Astrocyte (in vitro differentiated cells and primary cell): ENCODE measurements at places on chromosomes 2 and 18. TPM values are rescaled to one million over a fixed set of nuclear protein-coding genes. Genes with fewer than 3 reads are reported as not detected.

DNA sequence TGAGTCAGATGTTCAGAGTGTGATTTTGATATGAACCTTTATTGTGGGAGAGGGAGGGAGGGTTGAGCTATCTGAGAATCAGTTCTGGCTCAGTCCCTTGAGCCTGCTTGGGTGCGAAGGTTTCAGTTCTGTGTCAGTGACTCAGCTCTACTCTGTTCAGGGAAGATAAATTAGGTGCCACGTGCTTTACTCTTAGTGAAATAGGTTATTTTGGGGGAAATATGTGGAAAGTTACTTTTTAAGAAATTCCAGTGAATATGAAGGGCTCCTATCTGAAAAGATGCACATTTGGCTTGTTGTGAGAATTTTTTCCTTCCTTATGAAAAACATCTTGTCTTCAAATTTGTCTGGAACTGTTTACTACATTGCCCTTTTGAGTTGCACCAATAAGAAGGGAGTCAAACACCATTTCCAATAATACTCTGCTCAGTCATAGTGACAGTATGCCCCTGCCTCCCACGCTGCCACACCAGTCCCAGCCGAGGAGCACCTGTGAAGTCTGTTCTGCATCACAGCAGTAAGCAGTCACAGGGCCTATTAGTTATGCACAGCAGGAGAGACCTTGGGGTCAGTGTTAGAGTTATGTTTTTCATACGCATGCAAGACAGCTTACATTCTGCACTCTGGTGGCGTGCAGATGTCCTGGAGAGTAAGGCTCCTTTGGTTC lies 32.8 kb upstream of the DNAH7 start:
- peak; percentile 74 for DNase-seq

GRCh38 chr2:62149708-62150107 lies 46.2 kb upstream of the B3GNT2 start:
- DNase-seq = peak; percentile 93

- no peak for DNase-seq
Measured at GRCh38 chr2:42918671-42919318, 126.4 kb upstream of the HAAO start.

DNA sequence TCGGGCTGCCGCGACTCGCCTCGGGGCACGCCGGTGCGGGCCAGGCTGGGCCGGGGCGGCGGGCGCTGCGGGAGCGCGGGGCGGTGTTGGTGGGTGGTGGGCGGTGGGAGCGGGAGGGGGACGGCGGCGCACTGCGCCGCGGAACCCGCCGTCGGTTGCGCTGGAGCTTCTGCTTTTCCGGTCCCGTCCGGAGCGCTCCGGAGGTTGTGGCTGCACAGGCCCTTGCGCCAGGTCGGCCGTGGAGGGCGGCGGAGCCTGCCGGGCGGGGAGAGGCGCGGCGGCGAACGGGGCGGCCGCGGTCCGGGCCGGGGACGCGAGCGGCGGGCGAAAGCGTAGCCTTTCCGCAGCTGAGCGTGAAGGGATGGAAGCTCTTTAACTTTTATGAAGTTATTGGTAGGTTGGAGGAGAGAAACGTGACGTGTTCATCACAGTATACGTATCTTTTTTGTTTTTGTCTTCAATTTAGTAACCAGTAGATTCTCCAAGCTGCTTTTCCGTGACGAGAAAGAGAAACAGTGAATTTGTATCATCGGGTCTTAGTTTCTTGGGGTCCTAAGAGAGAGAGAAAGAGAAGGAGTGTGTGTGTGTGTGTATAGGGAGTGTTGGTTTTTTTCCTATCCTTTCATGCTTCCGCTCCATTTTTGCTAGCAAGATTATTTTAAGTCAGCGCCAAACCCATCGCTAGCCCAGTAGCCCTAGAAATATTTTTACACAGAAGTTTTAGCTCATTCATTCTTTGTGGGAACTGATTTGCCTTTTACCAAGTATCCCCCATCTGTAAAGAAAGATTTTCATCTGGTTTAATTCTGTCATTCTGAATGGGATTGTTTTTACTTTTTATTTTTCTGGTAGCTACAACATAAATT lies 535 bp downstream of the ATG4B start:
- no peak for DNase-seq

GRCh38 chr2:12657560-12657959 lies 59.2 kb upstream of the TRIB2 start:
- DNase-seq = no peak

DNA sequence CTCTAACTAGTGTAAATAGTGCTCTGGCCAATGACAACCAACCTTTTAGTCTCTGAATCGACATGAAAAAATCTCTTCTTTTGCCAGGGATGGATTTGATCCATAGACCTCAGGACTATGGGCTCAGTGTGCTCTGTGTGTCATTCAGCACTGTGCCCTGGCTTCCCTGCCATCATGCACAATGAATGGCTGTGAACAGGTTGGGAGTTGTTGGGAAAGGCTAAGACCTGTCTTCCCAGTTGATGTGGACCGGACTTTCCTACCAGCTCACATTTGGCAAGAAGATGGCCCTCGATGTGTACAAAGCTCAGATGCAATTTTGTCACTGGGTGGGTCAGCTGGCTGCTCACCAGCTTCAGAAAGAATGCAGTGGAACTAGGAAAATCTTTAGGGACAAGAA lies 26.0 kb upstream of the ARHGAP25 start:
- DNase-seq = no peak

DNA sequence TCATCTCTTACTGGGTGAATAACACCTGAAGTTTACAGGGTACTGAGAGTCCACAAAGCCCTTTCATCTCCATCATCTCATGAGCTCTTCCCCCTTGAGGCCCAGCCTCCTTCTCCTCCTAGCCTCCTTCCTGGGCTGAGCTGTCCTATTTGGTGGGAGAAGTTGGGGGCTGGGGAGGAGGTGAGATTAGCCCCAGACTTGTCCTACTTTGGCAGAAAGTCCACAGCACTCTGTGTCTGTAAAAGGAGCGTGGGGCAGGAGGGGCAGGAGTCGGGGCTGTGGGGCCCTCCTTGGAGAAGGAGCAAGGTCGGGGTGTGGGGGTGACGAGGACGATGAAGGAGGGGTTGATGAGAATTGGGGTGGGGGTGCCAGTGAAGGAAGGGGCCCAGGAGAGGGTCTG lies 10.0 kb upstream of the DES start:
- no peak for DNase-seq

GRCh38 chr18:59950215-59950944 lies 50.6 kb downstream of the PMAIP1 start:
- peak; percentile 53 for DNase-seq

CCDC102B gene
- total RNA-seq = 7.9 and 10.2 TPM in 2 replicates

DNA sequence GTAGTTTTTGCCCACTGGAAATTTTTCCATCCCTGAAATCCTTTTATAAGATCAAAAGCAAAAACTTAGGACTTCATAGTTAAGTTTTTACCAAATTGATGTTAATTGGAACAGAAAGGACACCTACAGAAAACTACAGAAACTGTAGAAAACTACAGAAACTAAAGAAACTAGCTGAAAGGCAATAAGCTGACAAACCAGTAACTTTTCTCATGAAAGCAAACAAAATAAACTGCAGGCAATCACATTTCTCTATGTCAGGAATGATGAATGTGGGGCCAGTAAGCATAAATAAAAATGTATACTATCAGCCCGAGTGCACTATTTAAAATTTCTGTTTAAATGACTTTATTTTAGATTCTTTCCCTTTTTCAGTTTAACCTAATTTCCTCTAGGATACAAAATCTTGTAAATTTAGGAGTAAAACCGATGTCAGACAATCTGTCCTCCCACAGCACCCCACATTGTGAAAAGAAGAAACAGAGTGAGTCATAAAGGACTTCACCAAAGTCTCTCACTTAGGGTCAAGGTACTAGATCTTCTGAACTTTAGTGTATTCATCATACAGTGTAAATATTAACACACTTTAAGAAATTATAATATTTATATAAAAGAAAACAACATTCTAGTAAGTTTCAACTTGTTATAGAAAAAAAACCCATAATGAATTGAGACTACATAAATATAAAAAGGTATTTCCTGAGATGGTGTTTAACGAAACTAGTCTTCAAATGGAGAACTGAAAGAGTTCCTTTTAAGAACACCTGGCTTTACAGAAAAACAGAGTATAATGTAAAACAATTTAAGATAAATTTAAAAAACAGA lies 46.6 kb downstream of the USP40 start:
- no peak for DNase-seq

DNA sequence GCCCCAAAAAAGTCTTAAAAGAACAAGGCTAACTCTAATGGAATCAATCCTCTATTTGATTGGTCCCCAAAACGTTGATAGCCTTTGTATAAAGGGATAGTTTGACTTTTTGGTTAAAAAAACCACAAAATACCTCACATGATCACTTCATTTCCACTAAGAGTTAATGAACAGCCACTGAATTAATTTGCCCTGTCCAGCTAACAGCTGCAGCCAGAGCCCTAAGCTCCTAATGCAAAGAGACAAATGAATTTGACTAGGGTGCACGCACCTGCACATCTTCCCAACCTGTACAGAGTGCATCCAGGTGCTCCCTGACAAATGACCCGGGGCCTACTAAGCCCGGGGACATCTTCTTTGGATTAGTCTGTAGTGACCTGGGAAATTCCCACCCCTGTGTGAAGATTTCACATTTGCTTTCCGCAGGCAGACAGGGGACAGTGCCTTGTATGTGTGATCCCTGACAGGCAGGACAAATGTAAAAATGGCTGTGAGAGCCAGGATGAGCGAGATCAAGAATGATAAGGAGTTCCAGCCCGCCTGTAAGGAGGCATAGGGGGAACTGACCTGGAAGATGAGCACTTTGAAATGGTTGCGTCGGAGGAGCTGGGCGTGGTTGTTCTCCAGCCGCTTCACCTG lies 893 bp downstream of the CAVIN2 start:
- no peak for DNase-seq

- DNase-seq = no peak
Measured at GRCh38 chr2:222372993-222373392, 51.4 kb upstream of the SGPP2 start.

ZNF385B gene
- total RNA-seq = 0.27 TPM in 1 of 2 replicates, not detected in the other

- DNase-seq = no peak
Measured at GRCh38 chr2:12032398-12032797, 286.0 kb downstream of the LPIN1 start.

MARCHF4 gene
- total RNA-seq = 28.1 and 42.8 TPM in 2 replicates

- no peak for DNase-seq
Measured at GRCh38 chr2:201984800-201985525, 48.7 kb upstream of the FZD7 start.

- DNase-seq = no peak
Measured at GRCh38 chr18:48828691-48829442, 121.9 kb downstream of the SMAD7 start.

RND3 gene
- total RNA-seq = 92.0 and 117 TPM in 2 replicates

DNA sequence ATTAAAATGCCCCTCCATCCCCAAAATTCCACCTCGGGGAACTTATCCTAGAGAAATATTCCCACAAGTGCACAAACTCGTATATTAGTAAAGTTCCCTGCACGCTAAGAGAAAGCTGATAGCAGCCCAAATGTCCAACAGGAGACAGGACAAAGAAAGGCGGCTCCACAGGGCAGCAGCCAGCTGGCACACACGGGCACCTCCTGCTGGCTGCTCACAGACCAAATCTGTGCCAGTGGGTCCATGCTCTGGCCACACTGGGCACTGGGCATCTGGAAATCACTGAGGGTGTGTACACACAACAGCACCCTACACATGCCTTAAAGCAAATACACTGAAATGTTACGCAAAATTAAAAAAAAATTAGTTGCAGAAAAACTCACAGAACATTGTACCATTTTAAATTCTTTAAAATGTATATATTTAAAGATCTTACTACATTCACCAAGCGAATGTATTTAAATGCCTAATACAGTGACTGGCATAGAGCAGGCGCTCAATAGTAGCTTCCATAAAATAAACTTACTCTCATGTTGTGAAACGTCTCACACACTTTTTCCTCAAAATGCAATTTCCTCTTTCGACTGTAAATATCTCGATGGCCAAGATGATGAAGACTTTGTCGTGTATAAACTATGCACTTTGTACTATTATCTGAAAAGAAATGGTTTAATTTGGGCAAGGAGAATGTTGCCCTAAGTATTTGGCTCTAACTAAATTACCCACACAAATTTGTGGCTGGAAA lies 19.4 kb downstream of the ZNF516 start:
- no peak for DNase-seq

ZNF804A gene
- 0.22 and 0.32 TPM in 2 replicates for total RNA-seq

ABCG8 gene
- not detected in 2 replicates for total RNA-seq

GRCh38 chr2:67839242-67839641 lies 223.6 kb downstream of the C1D start:
- DNase-seq = peak; percentile 54

HOXD12 gene
- total RNA-seq = not detected in 2 replicates

- DNase-seq = peak; percentile 70
Measured at GRCh38 chr2:37630301-37630700, 41.1 kb downstream of the CDC42EP3 start.

CDH19 gene
- not detected in 2 replicates for total RNA-seq

- no peak for DNase-seq
Measured at GRCh38 chr2:122136056-122136455, 380.6 kb downstream of the TSN start.

DNA sequence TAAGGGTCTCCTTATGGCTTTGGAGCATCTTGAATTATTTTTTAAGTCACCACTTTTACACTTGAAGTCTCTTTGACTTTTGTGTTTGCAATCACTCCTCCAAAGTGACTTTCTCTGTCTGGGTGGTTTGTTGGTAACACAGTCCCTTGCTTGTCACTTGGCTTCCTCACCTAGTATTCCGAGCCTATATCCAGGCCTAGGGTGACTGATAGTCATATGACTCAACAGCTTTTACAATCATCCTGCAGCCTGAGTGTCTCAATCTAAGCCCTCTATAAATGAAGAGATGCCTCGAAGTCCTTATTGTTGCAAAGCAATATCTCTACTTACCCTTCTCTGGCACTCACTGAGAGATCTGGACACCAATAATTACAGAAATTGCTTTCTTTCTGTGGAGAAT lies 53.9 kb upstream of the SETBP1 start:
- DNase-seq = no peak

DNA sequence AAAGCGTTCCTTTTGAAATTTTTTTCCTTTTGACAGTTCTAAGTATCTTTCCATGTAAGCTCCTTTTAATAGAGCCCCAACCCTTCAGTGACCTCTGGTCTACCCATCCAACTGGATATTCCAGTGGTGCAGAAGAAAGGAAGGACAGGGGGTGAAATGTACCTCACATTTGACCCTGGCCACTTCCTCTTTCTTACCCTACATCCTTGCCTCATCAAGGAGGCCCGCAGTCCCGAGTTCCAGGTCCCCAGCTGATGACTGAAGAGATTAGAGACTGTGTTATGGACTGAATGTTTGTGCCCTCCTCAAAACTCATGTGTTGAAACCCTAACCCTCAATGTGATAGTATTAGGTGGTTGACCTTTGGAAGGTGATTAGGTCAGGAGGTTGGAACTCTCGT lies 158.1 kb downstream of the RBM43 start:
- no peak for DNase-seq

DNA sequence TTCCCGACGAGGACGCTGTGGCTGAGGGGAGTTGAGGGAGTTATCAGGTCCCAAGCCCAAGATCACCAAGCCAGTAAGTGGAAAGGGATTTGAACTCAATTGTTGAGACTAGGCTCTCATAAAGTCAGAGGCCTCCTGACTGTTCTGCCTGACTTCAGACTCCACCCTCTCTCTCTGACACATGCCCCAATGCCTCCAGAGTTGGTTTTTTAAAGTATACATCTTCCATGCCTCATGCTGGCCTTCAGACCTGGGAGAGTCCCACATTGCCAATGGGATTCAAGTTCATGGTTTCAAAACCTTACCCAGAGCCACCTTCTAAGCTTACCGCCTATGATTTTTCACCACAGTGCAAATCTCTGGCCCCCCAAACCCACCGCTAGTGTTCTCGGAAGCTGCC lies 100.8 kb downstream of the RTN4 start:
- no peak for DNase-seq
